ENCODE measurements at places on chromosomes 6 and 20.

DNA sequence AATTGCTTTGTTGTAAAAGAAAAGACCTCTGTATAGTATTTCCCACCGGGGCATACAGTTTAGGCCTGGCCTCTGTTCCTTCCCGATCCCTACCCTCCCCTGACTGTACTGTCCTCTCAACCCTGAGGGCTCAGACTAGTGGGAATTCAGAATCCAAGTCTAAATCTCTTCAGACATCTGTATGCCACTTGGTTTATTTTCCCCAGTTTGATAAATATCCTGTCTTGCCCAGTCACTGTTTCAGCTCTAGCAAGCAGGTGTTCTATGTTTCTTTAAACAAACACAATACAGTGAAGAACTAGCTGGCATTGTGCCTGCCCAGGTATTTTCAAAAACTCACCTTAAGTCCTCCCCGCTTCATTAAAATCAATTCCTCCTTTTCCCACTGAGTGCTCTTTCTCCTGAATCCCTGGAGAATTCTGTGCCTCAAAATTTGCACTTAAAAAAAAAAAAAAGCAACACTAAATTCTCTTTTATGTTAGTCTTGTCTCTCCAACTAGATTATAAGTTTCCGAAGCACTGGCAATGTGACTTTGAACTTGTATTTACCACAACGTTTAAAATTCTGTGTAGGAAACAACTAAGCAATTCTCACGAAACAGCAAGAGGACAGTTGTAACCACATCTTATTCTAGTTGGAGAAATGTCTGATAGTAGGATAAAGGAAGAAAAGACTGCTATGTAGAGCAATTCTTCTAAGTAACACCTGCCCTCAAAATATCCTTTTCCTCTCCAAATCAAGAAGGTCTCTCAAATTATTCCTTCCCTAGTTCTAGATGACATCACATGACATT is 112.0 kb upstream of the CARMIL1 start:
- no peak for DNase-seq

DNA sequence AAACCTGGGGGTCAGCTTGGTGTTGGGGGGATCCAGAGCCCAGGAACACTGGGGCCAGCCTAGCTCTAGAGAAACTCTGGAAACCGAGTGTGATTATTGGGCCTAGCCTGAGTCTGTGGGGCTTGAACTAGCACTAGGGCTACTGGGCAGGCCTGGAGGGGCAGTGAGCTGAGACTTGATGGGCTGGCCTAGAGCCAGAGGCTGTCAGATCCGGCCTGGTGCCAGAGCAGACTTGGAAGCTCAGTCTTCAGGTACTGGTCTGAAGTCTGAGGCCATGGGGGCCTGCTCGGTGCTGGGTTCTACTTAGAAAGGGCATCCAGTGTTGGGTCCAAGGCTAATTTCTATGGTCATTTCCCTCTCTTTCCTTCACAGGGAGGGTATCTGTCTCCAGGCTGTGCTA is 2.7 kb downstream of the DEFB112 start:
- DNase-seq: no peak

- no peak for DNase-seq
Measured at GRCh38 chr6:14121936-14122344, 4.4 kb downstream of the CD83 start.

DNA sequence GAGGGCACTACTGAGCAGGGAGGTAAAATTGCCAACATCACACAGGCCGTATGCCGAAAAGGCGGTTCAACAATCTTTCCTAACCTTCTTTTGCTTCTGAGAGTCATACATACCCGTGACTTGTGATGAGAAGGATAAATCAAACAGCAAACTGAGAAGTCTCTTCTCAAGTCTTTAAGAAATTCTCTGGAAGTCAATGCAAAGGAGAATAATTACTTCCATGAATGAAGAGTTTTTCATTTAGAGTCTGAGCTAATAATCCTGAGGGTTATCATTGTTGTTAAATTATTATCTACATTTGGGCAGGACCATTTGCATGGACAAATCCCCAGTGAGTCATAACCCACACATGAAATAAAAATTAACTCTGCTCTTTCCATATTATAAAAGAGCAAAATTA is 22.4 kb upstream of the ILRUN start:
- DNase-seq: no peak

- DNase-seq: no peak
Measured at GRCh38 chr20:63563225-63563935, 9.4 kb downstream of the FNDC11 start.

DNA sequence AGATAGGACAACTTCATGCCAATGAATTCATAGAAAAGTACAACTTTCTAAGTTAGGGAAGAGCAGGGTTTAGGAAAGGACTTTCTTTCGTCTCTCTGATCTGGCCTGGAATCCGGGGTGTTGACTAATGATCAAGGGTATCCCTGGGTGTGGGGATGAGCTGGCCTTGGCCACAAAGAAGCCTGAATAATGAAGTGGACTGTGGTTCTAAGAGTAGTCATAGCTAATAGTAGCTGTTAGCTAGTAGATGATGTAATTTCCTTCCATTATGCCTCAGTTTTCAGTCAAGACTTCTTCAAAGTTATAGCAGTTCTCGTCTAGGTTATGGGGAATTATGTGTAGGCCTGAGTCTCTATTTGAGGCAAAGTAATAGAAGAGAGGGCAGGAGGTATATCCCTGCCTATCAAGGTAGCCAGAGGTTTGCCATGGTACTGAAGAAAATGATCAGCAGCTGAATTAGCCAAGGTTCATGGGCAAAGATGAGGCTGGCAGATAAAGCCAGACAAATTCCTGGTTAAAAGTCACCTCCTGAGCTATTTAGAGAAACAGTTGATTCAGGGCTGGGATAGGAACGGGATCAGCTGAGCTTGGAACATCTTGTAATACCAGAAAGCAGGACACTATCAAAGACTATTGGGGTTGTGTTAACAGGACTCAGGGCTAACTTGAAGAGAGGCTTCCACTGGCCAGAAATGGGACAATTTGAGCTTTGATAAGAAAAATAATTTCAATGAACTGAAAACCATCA is 18.7 kb upstream of the TRPC4AP start:
- DNase-seq: no peak

DNA sequence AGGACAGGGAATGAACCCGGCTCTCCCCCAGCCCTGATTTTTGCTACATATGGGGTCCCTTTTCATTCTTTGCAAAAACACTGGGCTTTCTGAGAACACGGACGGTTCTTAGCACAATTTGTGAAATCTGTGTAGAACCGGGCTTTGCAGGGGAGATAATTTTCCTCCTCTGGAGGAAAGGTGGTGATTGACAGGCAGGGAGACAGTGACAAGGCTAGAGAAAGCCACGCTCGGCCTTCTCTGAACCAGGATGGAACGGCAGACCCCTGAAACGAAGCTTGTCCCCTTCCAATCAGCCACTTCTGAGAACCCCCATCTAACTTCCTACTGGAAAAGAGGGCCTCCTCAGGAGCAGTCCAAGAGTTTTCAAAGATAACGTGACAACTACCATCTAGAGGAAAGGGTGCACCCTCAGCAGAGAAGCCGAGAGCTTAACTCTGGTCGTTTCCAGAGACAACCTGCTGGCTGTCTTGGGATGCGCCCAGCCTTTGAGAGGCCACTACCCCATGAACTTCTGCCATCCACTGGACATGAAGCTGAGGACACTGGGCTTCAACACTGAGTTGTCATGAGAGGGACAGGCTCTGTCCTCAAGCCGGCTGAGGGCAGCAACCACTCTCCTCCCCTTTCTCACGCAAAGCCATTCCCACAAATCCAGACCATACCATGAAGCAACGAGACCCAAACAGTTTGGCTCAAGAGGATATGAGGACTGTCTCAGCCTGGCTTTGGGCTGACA is 28.8 kb upstream of the ZBP1 start:
- no peak for DNase-seq

DNA sequence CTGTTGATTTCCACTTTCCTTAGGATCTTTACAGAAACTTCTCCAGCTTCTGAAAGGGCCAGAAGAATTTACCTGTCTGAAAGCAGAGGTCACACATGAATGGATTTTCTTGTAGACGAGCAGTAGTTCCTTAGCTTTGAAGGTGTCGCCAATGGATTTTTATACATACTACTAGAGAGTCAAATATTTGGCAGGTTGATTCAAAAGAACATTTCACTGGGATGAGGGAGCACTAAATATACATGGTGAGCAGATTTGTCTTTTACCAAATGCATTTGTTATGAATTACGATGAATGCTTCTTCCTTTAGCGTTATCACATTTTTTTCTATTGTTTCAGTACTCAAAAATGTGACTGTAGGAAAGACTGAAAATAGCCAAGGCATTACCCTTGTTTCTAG is 162.3 kb downstream of the PAX1 start:
- no peak for DNase-seq

DNA sequence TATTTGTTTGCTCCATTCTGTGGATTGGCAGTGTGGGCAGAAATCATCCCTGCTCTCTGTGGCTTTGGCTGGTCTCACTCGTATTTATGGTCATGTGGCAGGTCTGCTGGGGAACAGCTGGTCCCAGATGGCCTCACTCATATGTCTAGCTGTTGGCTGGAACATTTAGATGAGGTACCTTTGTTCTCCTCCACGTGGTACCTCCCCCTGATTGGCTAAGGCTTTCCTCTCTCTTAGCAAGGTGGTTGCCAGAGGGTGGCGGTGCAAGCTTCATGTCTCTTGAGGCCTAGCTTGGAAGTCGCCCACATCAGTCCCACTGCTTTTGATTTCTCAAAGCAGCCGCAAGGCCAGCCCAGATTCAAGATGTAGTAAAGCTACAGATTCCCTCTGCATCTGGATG is 348.5 kb upstream of the BTBD3 start:
- DNase-seq: no peak

DNA sequence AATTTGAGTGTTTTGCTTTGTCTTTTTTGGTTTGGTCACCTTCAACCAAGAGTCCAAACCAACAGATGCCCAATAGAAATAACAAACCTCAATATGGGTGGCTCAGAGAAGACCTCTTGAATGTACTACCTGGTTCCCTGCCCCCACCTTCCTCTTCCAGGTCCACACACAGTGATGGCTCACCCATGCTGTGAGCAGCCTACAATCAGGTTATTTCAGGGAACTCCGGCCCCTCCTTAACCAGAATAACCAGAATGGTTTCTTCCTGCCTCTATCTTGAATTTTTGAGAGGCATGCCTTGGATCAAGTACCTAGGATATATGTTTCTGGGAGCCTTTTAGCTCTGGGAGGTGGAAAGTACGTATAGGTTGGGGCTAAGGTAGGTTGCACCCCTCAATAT is 327.1 kb upstream of the PRDM1 start:
- DNase-seq: no peak

DNA sequence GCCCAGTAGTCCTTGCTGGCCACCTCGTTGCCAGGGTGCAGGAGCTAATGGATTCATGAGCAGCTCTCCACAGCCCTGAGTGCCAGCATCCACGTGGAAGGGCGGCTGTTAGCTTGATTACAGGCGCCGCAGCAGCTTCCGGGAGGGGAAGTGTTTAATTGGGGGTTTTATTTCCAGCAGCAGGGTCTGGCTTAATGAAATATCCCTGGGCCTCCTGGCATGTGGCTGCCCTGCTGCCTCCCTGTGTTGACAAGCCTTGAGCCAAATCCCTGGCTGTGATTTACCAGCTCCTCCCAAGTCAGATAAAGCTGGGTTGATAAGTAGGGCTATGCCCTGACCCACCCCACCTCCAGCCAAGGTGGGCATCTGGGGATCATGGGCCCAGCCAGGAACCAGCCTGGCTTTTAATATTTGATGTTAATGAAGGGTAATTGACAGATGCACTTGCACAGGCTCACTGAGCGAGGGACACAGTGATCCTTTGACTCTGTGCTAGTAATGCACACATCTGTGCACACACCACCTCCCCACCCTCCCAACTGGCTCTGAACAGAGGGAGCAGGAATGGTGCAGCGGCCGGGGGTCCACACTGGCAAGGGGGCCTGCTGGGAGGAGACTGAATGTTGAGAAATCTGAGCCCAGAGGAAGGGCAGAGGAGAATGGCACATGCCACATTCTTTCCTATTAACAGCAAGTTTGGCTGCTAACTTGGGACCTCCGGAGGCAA is 13.6 kb downstream of the GLP1R start:
- DNase-seq: no peak

All from activated CD8-positive, alpha-beta memory T cell treated with anti-CD3 and anti-CD28 coated beads for 24 hours (primary cell).